ENCODE measurements at places on chromosomes 2 and 18. TPM values are rescaled to one million over a fixed set of nuclear protein-coding genes. Genes with fewer than 3 reads are reported as not detected.

- peak; percentile 30 for DNase-seq
Observed at GRCh38 chr2:117771969-117772630, 42.4 kb upstream of the DDX18 start.

- DNase-seq, result no peak
Observed at GRCh38 chr2:238046725-238047270, 14.0 kb upstream of the SCLY start.

DNA sequence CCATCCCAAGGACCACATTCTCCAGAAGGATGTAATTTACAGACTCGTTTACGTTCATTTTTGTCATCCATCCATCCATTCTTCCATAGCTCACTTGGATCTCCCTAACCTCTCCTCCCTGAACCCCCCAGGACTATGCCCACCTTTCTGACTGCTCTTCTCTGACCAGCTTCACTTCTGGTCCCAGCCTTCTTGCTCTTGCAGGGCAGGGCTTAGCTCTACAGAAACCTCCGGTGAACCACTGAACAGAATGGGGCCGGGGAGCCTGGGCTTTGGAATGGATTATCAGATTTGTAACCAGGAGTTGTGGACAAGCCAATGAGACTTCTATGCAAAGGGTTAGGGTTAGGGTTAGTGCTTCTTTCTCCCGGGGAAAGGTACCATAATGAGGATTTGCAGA lies 95.0 kb downstream of the TGFA start:
- DNase-seq, result no peak

The IL36G gene
- not detected for total RNA-seq
